ENCODE measurements at places on chromosomes 1 and 21.
A peak's percentile ranks its signal among the peaks of the same experiment; 100 is the strongest.

DNA sequence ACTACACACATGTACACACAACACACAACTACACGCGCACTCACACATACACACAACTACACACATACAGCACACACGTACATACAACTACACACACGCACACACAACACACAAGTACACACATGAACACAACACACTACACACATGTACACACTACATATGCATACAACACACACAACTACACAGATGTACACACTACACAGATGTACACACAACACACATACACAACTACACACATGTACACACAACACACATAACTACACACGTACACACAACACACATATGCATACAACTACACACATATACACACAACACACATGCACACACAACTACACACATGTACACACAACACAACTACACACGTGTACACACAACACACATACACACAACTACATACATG is 318.6 kb downstream of the CAMTA1 start:
- DNase-seq = no peak

DNA sequence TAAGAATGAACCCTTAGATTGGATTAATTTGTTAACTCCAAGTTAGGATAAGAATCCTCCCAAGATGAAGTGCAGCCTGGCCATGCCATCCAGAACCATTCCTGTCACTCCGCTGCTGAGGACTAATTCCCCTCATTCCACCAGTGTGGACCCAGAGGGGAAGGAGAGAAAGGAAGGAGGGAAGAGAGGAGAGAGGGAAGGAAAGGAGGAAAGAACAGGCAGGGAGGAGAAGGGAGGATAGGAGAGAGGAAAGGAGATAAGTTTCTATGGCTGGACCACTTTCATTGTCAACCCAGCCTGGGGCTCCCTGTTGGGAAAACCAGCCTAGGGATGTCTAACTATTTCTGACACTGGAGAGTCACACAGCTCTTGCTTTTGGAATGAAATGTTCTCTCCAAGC is 4.7 kb downstream of the MRAP start:
- DNase-seq = no peak

DNA sequence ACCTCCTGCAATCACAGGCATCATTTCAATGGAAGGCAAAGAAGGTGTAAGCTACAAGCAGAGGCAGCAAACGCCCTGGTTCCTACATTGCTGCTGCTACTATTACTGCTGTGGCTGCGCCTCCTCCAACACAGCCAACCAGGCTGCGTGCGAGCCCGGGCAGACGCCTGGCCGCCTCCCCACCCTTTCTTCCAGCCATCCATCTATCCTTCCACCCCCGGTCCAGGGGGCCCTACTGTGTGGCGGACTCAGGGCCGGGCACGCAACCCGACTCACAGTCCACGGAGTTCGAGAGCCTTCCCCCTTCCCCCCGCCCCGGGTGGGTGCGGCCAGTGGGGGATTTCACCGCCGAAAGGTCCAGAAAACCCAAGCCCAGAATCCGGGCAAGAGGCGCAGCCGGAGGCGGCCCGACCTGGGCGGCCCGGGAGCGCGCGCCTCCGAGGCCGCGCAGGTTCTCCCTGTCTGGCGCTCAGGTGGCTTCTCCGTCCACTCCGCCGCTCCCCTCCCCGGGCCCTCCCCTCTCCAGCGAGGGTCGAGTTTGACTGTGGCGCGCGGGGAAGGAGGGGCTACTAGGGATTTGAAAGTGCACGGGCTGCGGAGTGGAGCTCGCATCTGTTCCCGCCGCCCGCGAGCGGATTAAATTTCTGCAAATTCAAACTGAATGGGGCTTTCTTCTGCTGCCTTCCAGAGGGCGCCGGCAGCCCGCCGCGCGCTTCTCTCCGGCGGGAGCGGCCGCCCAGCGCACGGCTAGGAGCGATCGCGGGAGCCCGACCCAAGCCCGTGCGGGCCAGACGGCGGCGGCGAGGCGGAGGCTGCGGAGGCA is at the start of gene HUNK:
TSS of gene HUNK (plus strand) at position 569 of the 823 bp plus-strand sequence. CDS start 655 bp downstream, outside the sequence.
- DNase-seq = peak; percentile 31

DNA sequence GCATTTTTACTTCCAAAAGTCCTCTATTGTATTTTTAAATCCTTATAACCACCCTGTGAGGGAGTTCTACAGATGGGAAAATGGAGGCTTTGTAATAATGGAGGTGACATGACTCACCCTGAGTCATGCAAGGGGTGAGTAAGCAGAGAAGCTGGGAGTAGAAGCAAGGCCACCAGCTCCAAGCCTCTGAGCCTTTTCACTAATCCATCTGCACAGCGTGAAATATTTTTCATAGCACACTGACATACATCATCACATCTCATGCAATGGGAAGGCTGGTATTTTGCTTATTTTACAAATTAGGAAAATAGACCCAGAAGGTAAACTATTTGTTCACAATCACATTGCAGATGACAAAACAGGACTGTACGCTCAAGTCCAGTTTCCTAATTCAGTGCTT is 96.9 kb downstream of the KCNH1 start:
- no peak for DNase-seq

DNA sequence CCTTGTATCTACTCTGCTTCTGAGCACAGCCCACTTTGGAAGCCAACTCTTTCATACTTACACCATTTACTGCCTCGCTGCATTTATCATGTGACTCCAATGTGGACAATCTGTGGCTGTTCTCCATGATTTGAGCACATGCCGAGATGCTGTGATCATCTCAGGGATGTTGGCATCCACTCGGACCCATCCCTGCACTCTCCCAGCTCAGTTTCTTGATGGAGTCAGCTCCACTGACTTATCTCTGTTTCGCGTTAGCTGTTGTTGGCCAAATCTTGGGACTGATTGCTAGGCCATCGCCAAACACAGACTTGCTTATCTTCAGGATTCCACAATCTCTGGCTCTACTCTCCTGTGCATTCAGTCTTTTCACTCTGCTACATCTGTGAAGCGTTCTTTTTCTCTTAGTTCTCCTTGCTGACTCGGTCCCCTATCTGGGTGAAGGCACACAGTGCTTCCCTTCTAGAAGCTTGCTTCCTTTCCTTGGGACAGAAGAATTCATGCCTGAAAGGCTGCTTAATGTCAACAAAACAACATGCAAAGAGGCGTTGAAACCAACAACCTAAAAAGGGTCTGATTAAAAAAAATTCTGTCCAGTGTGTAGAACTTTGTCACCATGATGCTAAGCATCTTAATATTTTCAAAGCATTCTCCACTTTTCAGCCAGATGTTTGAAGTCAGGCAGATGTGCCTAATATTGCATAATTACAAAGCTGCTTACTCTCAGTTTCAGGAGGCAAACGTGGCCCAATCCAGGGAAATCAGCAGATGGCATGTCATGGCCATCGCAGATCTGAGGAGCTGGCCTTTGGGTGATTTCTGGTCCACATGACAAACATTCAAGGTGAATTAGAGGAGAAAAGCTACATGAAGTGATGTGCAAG is 120.7 kb downstream of the NGF start:
- DNase-seq = no peak

- DNase-seq = no peak
These were observed 87.7 kb upstream of the TNFSF4 start for GRCh38 chr1:173294843-173295242.

DNA sequence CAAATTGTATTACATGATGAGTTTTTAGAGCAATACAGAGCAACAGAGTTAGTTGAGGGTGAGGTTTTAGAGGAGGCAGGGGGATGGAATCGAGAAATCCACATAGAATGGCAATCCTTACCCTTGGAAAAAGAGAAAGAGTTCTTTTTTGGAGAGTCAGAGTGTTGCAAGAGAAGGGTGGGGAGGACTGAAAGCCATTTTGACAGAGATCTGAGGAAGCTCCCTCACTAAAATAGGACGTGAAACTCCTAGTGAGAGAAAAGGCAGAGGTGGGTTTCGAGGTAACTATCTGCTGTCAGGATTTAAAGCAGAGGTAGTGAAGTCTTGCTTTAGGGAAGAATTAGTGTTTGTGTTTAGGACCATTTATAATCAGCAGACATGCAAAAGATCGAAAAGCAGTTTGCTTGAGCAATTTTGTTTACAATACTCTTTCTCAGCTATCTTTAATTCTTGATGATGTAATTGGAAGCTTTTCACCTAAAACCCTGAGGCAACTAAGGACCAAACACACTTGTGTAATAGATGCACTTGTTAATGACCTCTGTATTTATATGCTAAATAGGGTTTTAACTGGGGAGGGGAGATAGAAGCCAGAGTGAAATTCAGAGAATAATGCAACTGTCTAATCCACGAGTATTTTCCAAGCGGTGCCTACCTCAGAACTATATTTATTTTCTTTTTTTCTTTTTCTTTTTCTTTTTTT is 20.0 kb downstream of the ADAMTS5 start:
- no peak for DNase-seq

DNA sequence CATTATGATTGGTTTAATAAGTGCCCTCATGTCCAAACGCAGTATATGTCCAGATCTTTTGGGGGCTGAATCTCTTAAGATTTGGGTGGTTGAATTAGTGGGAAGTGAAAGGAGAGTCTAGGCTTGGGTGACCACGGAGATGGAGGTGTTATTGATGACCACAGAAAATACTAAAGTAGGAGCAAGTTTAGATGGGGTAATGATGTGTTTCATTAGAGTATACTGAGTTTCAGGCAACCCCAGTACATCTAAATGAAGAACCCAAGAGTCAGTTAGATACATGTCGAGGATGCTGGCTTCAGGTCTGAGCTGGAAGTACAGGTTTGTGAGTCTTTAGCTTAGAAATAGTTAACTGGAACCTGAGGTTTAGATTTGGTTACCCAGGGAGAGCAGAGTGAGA is 6.5 kb upstream of the ZZZ3 start:
- DNase-seq = no peak

- peak; percentile 72 for DNase-seq
These were observed 65.5 kb upstream of the LRP8 start for GRCh38 chr1:53393325-53393792.
